ENCODE measurements at places on chromosomes 12 and 14.

- no peak for DNase-seq
Measured at GRCh38 chr12:95073698-95074520, 491 bp upstream of the NR2C1 start.

DNA sequence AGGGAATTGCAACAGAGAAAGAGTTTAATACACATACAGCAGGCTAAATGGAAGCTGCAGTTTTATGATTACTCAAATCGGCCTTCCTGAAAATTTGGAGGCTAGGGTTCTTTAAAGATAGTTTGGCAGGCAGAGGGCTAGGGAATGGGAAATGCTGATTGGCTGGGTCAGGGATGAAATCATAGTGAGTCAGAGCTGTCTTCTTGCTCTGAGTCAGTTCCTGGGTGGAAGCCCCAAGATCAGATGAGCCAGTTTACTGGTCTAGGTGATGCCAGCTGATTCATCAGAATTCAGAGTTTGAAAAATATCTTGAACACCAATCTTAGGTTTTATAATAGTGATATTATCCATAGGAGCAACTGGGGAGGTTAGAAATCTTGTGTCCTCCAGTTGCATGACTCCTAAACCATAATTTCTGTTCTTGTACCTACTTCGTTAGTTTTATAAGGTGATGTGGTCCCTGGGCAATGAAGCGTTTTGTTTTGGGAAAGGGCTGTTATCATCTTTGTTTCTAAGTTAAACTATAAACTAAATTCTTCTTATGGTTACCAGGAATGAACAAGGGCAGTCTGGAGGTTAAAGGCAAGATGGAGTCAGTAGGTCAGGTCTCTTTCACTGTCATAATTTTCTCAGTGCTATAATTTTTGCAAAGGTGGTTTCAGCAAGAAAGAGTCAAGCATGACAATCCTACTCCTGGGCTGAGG is 257.8 kb upstream of the CCDC196 start:
- no peak for DNase-seq

DNA sequence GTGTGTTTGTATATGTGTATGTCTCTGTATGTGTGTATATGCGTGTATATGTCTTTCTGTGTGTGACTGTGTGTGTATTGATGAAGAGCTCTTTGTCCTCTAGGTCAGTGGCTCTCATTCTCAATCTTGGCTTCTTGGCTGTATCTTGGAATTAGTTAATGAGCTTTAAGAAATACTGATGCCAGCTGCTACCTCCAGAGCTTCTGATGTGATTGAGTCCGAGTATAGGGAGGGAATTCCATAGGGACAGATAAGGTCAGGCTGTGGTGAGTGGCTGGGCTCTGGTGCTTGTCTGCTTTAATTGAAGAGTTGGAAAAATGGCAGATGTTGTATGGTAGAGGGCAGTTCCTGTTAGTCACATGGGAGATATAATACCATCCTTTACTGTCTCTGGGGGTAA is 140.1 kb downstream of the C12orf75 start:
- DNase-seq, result no peak

GRCh38 chr14:78029601-78030372 is 140.4 kb upstream of the NRXN3 start:
- DNase-seq, result no peak

DNA sequence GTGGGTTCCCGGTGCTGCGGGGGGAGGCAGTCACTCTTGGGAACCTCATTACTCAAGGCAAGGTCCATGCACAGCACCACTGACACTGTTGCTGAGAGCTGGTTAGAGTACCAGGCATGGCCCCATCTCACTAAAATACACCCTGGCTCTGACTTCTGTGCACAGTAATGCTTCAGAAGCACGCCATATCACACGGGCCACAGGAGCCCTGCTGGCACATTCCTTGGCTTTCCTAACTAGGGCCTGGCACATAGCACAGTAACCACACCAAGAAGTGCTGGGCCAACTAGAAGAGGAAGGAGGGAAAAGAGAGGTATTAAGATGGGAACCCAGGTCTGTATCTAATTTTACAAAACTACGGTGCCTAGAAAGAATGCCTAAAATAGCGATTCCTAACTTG is 13.5 kb upstream of the RAB35 start:
- DNase-seq, result no peak

Measured in MV-4-11 (cell line).